ENCODE measurements at places on chromosomes 5 and 9.

GRCh38 chr5:19608444-19609002 is 379.5 kb downstream of the CDH18 start:
- peak; percentile 3 for DNase-seq

GRCh38 chr9:69660304-69660703 is 11.9 kb downstream of the APBA1 start:
- no peak for DNase-seq

DNA sequence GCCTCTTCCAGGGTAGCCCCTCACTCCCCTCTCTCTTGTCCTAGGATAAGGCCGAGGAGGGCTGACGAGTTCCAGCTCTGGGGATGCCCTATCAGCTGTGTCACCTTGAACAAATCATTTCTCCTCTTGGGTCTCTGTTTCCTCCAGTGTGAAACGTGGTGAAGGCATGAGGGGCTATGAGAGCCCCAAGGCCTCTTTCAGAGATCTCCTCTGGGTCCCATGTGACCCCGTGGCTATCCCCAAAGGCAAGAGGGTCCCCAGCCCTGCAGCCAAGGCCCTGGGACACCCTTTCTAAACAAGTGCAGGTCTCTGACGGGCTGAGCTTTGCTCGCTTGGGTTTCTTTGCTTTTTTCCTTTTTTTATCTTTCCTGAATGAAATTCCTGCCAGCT is 25.5 kb upstream of the SPTLC1 start:
- DNase-seq = no peak

GRCh38 chr5:2550509-2550908 is 201.0 kb downstream of the IRX2 start:
- no peak for DNase-seq

DNA sequence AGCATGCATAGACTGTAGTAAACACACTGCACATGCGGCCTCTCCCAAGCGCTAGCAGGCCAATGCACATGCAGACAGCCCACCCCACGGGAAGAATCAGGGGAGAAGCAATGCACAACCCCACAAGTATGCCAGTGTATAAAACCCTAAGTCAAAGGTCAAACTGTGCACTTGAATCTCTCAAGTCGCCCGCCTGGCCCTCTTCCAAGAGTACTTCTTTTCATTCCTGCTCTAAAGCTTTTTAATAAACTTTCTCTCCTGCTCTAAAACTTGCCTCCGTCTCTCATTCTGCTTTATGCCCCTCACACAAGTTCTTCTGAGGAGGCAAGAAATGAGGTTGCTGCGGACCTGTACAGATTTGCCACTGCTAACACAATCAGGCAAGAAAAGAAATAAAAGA is 50.4 kb downstream of the PTPDC1 start:
- no peak for DNase-seq

GRCh38 chr5:34597034-34598027 is 58.8 kb upstream of the RAI14 start:
- no peak for DNase-seq

All from amniotic stem cell (primary cell).